Temporal lobe (tissue), 4 donors: ENCODE measurements at places on chromosomes 6 and 20. TPM values are rescaled to one million over a fixed set of nuclear protein-coding genes. Genes with fewer than 3 reads are reported as not detected.

PTCHD4 gene
- 19.2 TPM for total RNA-seq

CCM2L gene
- total RNA-seq = 2.2 TPM

PAX1 gene
- total RNA-seq = not detected

RRAGD gene
- total RNA-seq = 60.2 TPM

SENP6 gene
- 197 TPM for total RNA-seq

HLA-DOB gene
- not detected for total RNA-seq

POU5F1 gene
- not detected for total RNA-seq

CLPSL2 gene
- not detected for total RNA-seq

WDR46 gene
- total RNA-seq = 32.7 TPM

SNX3 gene
- 100 TPM for total RNA-seq

TTLL9 gene
- 3.7 TPM for total RNA-seq

LRFN2 gene
- 17.9 TPM for total RNA-seq

SHLD1 gene
- total RNA-seq = 6.6 TPM

CDH26 gene
- total RNA-seq = 2.5 TPM

SLC22A3 gene
- 3.0 TPM for total RNA-seq

WFDC10B gene
- not detected for total RNA-seq

ZNF165 gene
- 0.49 TPM for total RNA-seq

LAMP5 gene
- 5.2 TPM for total RNA-seq

RBPJL gene
- not detected for total RNA-seq

NOP56 gene
- total RNA-seq = 93.7 TPM

AIF1 gene
- 5.7 TPM for total RNA-seq
